ENCODE measurements at places on chromosomes 2 and 18.
A peak's percentile ranks its signal among the peaks of the same experiment; 100 is the strongest.

- DNase-seq = no peak
Measured at GRCh38 chr2:8028036-8028435, 653.8 kb upstream of the ID2 start.

- no peak for DNase-seq
Measured at GRCh38 chr2:88252111-88252510, 82.0 kb downstream of the THNSL2 start.

DNA sequence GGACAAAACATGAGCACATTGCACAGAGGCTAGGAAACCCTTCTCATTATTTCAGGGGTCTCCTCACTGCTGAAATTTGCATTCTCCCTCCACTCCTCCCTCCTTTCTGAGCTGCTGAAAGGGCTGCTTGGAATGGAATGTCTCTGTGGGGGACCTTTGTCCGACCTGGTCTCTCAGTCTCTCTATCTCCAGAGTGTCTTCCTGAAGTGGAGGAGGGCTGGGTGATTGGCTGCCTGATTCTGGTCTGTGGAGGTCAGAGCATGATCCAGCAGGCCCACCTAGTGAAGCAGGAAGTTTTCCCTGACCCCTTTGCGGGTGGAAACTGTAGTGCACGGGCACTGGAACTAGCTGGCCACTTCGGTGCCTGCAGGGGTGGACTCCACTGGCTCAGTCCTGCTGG lies 560.5 kb upstream of the HS6ST1 start:
- no peak for DNase-seq

DNA sequence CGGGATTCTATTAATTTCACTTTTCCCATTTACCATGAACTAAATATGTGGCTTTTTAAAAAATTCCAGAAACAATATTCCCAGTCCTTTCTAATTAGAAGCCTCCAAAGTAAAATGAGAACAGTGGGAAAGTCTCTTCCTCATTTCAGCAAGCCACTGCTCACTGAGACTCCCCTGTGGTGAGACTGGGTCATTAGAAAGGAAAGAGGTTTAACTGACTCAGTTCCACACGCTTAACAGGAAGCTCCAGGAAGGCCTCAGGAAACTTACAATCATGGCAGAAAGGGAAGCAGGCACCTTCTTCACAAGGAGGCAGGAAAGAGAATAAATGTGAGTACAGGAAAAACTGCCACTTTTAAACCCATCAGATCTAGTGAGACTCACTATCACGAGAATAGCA lies 258.9 kb upstream of the CHAC2 start:
- no peak for DNase-seq

DNA sequence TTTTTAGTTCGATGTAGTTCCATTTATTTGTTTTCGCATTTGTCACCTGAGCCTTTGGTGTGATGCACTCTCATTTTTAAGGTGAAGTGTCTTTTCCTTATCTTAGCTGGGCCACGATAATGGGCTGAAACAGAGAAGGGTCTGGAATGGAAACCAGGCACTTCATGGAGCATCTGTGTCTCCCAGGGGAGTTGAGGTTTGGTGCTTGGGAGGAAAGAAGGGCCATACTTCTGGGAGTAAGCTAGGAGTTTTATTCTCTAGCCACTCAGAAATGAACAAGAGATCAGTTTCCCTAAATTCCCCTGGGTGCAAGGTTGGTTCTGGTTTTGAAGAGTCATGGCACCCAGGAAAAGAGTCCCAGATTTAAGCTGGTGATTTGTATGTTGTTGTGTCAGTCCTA lies 179.4 kb upstream of the CXCR4 start:
- no peak for DNase-seq

DNA sequence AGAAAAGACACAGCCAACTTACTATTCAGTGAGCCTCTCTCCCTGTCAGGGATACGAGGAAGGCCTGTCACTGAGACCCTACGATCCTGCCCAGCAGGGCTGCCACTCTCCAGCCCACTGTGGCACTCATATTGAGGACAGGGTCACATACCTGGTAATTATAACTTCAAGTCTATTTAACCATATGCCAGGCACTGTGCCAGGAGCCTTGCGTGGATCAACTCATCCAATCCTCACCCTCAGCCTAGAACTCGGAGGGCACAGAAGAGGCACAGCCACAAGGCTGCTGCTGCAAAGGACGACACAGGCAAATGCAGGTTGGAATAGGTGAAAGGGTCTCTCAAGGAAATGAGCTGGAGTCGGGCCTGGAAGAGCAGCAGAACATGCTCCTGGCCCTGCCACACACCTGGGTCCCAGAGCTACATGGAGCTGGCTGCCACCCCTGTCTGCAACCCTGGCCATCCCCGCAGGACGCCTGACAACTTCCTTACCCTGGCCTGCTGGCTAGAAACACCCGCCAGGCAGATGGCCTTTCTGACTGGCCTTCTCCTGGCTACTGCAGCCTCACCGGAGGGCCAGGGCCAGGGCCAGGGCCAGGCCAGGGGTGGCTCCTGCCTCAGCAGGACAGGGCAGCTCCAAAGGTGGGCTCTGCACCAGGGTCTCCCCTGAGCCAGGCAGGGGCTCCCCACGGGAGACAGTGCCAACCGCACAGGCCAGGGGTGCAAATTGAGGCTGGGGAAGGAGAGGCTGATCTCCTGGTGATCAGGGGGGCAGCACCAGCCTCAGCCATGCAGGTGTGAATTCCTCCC lies 32.1 kb upstream of the SLC66A3 start:
- DNase-seq = no peak

- peak; percentile 17 for DNase-seq
Measured at GRCh38 chr2:100944617-100945432, 57.3 kb upstream of the RPL31 start.

- DNase-seq = no peak
Measured at GRCh38 chr18:27483276-27483675, 298.2 kb upstream of the CHST9 start.

GRCh38 chr18:966759-967576 lies 62.3 kb downstream of the ADCYAP1 start:
- no peak for DNase-seq

GRCh38 chr2:128396500-128396891 lies 77.8 kb upstream of the HS6ST1 start:
- no peak for DNase-seq

DNA sequence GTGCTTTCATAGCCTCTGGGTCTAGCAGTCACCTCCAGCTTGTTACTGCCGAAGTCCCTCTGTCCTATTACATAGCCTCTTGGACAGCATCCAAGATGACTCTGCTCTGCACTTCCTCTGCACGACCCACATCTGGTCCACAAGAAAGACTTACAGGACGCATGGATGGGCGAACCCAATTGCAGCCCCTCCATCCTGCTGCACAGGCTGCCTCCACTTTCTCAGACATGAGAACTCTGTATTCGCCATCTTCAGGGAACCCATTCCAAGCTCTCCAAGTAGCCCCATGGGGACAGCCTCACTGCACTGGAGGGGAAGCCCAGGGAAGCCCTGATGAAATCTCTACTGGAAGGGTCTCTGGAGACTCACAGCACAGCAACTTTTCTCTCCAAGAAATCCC lies 172.1 kb downstream of the GFPT1 start:
- peak; percentile 37 for DNase-seq

DNA sequence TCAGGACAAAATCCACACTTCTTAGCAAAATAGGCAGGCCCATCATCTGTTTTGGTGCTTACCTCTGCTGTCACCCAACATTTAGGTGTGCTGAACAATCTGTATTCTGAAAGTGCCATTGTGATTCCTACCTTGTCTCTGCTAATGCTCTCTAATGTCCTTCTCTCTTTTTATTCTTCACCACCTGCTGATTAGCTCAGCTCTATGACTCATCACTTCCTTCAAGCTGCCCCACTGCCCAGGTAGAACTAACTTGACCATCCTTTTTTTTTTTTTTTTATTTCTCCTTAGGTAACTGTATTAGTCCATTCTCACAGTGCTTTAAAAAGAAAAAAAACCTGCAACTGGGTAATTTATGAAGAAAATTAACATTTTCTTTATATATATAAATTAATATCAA lies 478.7 kb upstream of the POU3F3 start:
- DNase-seq = no peak

DNA sequence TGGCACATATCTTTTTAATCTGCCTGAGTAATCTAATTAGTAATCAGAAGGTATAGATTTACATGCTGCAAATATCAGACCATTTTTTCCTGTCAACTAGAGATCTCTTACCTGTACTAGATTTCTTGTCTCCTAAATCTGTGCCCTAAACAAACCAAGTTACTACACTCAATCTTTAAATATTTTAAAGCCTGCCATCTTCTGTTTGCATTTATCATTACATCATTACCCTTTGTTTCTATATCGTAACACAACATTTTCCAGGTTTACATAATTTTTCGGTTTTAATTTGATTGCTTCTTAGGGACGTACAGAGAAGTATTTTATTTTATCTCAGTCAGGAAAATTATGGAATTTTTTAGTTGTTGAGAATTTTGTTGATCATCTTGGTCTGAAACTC lies 25.7 kb downstream of the PSMA8 start:
- peak; percentile 3 for DNase-seq

GRCh38 chr2:31606509-31606908 lies 25.8 kb upstream of the SRD5A2 start:
- DNase-seq = no peak

GRCh38 chr2:70047451-70047850 lies 39.8 kb upstream of the PCBP1 start:
- DNase-seq = no peak

GRCh38 chr2:8049851-8050571 lies 631.8 kb upstream of the ID2 start:
- no peak for DNase-seq

GRCh38 chr2:28607730-28608499 lies 112.1 kb downstream of the PLB1 start:
- no peak for DNase-seq

DNA sequence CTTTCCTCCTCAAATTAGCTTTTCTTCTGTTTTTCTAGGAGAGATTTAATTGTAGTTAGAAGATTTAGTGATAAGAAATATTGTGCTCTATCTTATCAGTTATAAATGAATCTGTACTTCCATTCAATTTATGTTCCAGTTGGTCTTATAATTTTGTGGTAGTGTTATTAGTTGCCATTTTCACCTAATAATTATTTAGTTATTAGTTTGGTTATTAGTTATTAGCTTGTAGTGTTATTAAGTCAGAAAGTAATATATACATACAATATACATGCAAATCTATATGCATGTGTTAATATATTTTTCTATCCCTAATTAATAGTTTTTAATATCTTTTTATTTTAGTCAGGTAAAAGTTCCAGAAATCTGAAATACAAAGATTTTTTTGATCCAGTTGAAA lies 3.2 kb downstream of the MPHOSPH10 start:
- DNase-seq = no peak

GRCh38 chr2:26735097-26735496 lies 29.0 kb upstream of the SLC35F6 start:
- peak; percentile 88 for DNase-seq

DNA sequence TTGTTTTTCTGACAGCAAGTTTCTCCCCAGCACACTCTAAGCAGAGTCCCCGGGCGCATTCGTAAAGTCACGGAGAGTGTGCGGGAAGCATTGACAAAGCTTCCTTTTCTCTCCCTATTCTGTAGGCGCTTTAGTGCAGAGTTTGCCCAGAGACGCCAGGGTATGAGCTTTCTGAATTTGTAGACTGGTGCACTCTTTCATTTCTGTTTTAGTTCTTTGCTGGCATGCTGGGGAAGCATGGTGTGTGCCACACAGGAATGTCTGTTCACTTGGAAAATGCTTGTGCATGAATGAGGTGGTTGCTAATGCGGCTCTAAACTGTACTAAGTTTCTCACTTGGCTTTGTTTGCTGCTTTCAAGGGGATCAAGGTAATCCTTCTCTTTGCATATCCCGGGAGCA lies 102.6 kb downstream of the RTN4 start:
- DNase-seq = no peak

DNA sequence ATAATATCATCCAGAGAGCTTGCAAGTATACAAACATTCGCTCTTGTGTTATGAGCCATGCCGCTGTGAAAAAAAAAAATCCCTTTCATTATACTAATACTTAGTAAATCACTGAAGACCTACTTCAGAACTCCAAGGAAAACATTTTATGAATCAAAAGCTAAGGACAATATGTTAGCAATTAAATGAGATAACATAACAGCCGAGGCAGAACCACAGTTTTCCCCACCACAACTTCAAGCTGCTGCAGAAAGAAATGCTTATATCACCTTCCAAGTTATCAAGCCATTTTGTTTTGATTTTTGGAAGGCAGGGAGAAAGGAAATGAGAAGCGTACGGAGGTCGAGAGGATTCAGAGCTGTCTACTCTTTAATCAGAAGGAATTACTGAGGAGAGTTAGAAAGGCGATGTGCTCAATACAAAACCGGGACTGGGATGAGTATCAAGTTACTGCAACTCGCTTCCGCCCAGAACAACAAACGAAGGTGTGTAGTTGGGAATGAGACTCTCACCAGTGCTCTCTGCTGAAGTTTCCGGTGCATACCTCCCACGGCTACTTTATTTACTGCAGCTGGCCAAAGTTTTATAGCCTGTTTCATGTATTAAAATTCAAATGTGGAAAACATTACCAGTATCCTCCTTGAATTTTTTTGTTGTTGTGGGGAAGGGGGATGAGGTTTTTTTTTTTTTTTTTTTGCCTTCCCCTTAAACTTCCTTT lies 292.2 kb upstream of the CCDC68 start:
- no peak for DNase-seq

DNA sequence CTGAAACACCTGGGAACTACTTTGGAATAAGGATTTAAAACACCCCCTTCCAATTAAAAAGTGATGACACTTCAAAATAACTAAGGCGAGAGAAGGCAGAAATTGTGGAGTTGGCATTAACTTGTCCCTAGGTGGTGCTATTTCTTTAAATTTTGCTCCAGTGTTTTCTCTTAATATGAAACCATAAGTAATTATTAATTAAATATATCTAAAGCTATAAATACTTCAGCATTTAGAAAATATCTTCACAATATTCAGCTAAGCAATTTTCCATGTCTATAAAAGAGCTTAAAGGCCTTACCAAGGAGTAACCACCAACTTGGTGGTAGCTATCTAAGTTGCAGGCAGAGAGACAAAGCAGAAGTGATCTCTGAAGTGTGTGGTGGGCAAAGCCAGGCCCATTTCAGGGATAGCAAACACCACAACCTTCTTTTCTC lies 186.8 kb upstream of the PGAP1 start:
- DNase-seq = peak; percentile 33

- DNase-seq = peak; percentile 31
Measured at GRCh38 chr2:68466361-68466777, 725 bp downstream of the FBXO48 start.

GRCh38 chr18:25446972-25447371 lies 95.0 kb upstream of the ZNF521 start:
- no peak for DNase-seq

DNA sequence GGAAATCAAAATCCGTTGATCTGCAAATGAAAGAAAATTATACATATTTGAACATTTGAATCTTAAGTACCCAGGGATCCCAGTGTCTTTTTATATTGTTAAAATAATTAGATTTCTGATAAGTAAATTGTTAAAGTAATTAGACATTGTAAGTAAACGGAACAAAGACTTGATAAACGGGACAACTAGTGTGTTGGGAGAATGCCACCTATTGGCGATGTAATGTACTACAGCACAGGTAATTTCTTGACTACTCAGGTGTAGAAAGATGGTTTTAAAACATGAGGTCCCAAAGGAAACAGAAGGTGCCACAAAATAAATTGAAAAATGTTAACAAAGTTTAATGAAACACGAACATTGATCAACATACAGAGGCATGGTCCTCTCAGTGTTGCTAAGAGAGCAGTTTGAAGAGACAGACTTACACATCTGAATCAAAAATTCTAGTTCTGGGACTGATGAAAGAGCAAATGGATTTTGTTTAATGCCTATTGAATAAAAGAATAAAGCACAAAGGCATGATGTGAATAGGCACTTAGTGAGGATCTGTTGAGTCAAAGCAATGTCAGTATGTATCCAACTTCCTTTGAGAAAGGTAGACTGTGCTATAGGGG lies 103.4 kb upstream of the RASGRP3 start:
- no peak for DNase-seq

GRCh38 chr2:241947004-241947350 lies 77.4 kb downstream of the RTP5 start:
- DNase-seq = no peak

Measured in AG08395 (cell line).